ENCODE measurements at places on chromosomes 7 and 10.

DNA sequence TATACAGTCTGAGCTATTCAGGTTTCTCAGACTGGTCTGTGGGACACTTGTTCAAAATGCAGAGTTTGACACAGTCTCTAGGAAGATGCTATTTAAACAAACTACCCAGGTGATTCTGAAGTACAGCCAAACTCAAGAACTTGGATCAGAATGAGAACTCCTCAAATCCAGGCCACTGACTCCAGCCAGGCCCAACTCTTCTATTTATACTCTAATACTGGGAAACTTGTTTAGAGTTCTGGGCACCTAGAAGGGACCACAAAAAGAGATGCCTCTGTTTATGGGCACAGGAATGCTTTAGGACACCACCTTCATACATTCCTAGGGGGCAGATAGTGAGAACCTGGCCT, 40.1 kb upstream of the ADD3 start:
- DNase-seq, result no peak

DNA sequence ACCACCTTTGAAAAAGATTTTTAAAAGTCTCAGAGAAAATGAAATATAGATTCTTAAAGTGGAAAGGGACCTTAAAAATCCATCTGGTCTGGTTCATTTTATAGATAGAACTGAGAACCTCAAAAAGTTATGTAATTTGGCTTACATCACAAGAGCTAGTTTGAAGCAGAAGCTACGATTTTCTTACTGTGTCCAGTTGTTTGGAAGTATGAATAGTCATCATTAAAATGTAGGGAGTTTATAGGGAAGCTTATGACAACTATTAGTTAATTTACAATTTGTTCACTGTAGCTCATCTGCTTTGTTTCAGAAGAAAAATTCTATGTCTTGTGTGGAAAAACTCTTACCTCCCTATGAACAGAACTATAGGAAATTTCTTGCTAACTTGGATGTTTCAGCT, 26.9 kb downstream of the ZEB1 start:
- DNase-seq, result no peak

- DNase-seq, result no peak
Observed at GRCh38 chr7:44218418-44219201, 17.8 kb downstream of the YKT6 start.

- peak; percentile 3 for DNase-seq
Observed at GRCh38 chr7:11835260-11835659, 3.3 kb upstream of the THSD7A start.

DNA sequence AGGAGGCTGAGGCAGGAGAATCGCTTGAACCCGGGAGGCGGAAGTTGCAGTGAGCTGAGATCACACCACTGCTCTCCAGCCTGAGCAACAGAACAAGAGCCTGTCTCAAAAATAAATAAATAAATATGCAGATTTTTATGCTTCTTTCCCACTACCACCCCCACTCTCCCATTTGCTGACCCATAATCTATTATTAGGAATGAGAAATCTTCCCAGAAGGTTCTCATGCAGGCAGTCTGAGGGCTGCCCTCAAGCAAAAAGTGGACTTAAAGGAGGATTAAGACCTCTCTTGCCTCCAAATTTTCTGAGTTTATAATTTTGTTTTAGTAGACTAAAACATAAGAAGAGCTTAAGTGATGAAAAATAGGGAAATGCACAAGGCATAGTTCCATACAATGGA, 85.2 kb upstream of the TOMM7 start:
- no peak for DNase-seq

- peak; percentile 25 for DNase-seq
Observed at GRCh38 chr10:99659868-99660366, 608 bp downstream of the ENTPD7 start.

DNA sequence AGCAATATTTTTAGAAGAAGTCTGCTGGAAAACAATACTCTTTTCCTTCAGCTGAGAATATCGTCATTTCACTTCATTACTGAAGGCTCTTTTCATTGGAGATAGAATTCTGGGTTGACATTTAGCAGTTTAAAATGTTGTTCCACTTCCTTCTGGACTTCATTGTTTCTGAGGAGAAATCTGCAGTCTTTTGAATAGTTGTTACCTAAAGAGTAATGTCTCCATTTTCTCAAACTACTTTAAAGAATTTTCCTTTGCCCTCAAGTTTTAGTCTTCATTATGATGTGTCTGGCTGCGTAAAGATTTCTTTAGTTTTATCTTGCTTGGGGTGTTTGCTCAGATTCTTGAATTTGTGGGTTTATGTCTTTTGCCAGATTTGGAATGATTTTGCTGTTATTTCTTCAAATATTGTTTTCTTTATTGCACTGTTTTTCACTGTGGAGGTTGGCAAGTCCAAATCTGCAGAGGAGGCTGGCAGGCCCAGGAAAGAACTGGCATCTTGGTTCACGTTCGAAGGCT, 136.3 kb downstream of the DNAJB6 start:
- DNase-seq, result no peak

DNA sequence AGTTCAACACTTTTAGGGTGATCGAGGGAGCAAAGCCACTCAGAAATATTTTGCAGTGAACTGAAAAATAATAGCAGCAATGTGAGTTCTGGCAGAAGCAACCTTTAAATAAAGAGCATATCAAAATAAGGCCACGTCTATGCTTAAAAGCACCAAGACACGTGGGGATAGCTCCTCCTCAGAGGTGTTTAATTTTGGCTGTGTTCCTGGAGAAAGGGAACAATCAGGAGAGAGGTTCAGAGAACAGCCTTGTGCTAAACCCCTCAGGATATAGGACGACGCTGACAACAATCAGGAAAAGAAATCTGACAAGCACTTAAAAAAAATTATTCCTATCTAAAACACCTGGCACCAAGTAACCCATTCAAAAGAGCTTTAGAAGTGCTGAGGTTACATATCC, 471.9 kb upstream of the CELF2 start:
- peak; percentile 21 for DNase-seq

- no peak for DNase-seq
Observed at GRCh38 chr7:115023219-115023618, 101.3 kb downstream of the MDFIC start.

DNA sequence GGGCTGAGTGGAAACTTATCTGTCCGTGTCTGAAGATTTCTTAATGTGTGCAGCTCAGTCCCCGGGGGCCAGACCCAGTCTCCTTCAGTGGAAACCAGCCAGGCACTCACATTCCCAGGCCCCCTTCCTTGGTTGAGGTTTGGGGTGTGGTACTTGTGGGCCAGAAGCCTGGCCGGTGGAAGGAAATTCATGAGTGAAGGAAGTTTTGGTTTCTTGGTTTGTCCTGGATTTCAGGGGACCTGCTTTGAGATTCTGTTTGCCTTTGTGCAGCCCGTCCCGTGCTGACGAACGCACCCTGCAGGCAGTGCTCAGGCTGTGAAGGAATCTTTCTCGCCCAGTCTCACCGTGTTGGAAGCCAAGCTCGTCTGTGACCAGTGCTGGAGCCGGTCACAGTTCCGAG, 2.9 kb downstream of the INPP5A start:
- no peak for DNase-seq

DNA sequence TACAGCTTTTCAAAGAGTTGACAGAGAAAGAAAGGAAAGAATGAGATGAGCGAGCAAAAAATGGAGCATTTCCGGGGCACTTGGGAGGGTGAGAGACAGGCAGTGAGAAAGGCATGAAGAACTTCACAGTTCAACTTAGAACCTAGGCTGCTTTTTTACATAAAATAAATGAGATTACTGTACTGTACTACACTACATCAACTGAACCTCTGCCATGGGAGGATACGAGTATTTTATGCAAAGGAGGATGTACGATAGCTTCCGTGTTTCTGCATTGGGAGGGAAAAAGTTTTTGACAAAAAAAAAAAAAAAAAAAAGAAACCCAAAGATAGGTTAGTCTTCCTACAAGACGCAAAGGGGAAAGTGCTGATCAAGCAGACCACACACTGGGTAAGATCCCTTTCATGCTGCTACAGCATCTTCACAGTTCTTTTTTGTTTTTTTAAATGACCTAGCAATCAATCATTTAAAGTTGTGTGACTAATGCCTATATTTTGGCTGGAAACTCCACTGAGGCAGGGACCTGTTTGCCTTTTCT, 88.0 kb downstream of the RAPGEF5 start:
- no peak for DNase-seq

DNA sequence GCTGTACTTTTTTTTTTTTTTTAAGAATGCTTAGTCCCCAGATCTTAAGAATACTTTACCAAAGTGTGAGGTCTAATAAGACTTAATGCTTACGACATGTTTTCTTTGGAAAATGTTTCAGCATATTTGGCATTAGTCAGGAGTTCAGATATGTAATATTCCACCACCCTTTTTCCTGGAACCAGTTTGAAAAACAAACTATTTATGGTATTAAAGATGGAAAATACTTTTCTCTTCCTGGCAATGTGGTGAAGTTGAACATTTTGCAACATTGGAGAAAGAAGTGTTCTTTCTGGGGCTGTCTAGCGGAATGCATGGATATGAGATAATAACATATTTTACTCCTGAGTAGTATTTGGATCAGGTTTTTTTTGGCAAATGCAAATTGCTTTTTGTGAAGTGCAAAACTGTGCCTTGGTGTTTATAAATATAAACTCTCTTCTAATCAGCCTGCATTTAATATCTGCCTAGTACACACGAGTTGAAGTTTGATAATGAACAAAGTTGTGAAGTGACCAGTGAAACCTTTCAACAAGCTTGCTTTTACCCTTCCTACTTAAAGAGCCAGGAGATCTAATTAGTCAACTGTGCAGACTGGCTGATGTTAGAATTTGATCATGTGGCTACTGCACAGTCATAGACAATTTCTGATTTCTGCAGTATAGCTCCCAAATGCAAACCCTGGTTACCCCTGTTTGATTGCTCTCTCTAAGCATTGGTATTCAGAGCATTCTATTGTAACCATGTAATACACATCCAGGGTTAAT, 20.9 kb downstream of the MAP3K8 start:
- DNase-seq, result no peak

DNA sequence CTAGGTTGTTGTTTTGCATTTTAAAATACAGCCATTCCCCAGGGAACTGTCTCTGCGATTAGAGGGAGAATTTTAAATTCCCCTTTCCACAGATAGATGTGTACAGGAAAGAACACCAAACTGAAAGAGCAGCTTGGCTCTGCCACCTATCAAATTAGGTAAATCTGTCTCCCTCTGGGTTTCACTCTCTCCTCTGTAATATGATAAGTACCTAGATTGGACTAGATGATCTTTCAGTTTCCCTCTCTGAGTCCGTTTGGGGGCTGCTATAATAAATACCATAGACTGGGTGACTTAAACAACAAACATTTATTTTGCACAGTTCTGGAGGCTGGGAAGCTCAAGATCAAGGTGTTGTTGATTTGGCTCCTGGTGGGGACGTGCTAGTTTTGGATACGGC, 186.0 kb downstream of the KIF20B start:
- DNase-seq, result no peak

DNA sequence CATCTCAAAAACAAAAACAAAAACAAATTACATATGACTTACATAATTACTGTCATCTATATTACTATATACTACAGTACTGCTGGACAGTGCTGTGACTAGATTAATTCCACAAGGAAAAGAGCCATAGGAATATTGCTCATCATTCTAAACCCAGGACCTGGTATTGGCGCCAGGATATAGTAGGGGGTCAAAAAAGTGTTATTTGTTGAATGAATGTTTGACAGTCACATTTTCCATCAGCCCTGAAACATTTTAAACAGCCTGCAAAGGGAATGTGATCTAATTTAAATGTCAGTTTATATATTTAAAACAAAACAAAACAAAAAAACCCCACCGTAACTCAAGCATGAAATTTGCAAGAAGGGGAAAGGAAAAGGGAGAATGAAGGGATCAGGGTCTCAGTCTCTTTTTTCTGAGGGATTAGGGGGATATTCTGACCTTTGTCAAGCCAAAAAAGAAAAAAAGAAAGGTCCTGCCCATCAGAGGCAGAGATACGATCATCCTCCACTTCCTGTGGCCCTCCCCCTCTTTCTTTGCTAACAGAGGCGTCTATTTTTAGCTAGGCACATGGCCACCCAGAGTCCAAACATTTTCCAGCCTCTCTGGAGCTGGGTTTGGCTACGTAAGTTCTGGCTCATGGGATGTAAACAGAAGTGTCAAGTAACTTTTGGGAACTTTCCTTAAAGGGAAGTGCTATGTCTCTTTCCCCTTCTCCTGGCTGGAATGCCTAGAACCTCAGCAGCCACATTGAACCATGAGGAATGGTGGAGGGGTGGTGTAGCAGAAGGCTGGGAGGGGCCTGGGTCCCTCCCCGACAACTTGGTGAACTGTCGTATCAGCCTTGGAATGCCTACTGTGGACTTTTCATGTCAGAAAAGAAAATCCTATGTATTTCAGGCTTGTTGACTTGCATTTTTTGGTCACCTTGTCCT, 44.6 kb upstream of the DLG5 start:
- DNase-seq, result no peak

GRCh38 chr10:86798611-86799010, 42.2 kb downstream of the BMPR1A start:
- DNase-seq, result no peak

GRCh38 chr7:76314042-76314721, 11.7 kb downstream of the HSPB1 start:
- peak; percentile 92 for DNase-seq

DNA sequence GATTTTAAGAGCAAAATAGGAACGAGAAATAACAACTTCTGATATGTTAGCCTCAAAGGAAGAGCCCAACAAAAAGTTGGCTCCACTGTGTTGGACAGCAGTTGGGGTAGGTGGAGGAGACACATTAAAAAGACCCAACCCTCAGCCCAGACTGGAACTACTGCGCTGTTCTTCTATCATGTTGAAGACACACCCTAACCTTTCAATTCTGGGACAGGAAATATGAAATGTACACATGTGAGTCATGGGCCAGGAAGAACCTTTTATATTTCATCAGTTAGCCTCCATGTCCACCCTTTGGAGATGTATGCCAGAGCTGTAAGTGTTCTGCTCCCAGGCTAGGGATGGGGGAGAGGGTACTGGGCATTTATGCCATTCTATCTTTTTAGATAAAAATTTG, 22.1 kb downstream of the CLDN12 start:
- no peak for DNase-seq
